ENCODE measurements at places on chromosomes 2 and 18.

- DNase-seq, result no peak
Observed at GRCh38 chr2:224753743-224754540, 37.8 kb upstream of the CCDC195 start.

GRCh38 chr2:59413751-59414570 is 1139.5 kb downstream of the BCL11A start:
- DNase-seq, result no peak

GRCh38 chr18:48820483-48821250 is 130.1 kb downstream of the SMAD7 start:
- no peak for DNase-seq

GRCh38 chr2:30886080-30886479 is 78.8 kb upstream of the CAPN13 start:
- no peak for DNase-seq

DNA sequence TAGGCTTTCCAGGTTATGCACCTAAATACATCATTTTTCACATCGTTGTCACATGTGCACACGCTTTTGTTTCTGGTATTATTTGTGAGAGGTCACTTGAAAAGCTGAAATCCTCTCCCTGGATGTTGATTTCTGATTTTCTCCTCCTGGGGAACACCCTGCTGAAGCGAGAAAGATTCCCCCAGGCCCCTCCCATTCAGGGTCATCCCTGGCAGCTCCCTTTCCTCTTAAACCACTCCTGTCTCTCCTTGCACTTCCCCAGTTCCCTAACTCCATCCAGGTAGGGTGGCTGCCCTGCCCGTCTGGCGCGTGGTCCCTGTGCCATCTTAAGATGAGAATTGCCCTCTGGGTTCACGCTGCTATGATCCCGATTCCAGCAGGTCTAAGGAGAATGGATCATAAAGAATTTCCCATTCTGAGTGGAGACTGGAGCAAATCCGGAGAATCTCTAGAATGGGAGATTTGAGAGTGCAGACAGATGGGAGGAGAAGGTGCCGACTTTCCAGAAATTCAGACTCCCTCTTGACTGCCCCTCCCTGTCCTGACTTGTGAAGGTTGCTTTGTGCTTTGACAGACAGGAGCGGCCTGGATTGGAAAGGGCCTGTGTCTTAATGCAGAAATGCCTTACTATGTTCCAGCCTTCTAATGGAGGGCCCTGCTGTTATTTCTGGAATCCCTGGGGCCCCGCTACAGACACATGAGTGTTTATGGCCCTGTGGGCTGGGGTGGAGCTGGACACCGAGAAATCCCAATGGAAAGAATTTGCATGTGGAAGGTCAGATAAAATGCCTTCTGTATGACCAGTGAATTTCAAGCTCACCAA is 1.3 kb upstream of the YWHAQ start:
- peak; percentile 60 for DNase-seq

- DNase-seq, result peak; percentile 62
Observed at GRCh38 chr2:175004980-175005732, at the start of gene CHN1. Gene CHN1 (minus strand): TSS chr2:175005381. CDS start chr2:175004912, 469 bp downstream.

GRCh38 chr18:74582642-74583041 is 15.0 kb upstream of the ZNF407 start:
- DNase-seq, result no peak

DNA sequence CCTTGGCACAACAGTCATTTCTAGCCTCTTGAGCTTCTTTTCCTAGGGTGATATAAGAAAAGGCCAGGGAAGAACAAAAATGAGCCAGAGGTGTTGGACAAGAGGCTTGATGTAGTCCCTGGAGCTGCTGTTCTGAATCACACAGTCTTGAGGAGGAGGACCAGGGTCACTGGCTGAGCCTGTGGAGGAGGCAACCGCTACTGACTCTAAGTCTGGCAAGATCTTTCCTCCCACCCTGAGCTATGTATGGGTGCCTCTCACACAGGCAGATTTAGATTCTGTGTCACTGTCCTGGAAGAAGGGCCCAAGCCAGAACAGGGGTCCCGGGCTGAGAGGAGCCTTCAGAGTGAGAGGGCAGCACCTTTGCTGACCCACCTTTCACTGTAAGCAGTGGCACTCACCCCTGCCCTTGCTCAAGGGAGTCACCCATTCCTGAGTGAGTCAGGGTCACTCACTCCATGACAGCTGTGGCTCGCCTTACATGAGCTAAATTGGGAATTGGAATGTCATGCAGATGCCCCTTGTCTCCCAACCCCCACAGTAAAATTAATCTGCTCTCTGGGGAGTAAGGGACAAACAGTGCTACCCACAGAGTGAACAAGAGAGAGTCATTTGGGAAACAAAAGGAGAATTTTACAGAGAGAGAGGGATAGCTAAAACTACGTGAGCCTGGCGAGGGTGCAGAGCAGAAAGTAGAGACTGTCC is at the start of gene TRIM54:
Gene TRIM54, plus strand, starts transcription at position 575 of the 705 bp plus-strand sequence. CDS start 303 bp downstream, outside the sequence.
- no peak for DNase-seq

- DNase-seq, result no peak
Observed at GRCh38 chr2:121776361-121776760, 20.9 kb downstream of the TSN start.

- no peak for DNase-seq
Observed at GRCh38 chr2:36450466-36451196, 95.1 kb downstream of the CRIM1 start.

GRCh38 chr18:21998486-21998885 is 170.9 kb upstream of the GATA6 start:
- DNase-seq, result no peak

GRCh38 chr2:188607501-188607900 is 315.8 kb downstream of the GULP1 start:
- peak; percentile 8 for DNase-seq

DNA sequence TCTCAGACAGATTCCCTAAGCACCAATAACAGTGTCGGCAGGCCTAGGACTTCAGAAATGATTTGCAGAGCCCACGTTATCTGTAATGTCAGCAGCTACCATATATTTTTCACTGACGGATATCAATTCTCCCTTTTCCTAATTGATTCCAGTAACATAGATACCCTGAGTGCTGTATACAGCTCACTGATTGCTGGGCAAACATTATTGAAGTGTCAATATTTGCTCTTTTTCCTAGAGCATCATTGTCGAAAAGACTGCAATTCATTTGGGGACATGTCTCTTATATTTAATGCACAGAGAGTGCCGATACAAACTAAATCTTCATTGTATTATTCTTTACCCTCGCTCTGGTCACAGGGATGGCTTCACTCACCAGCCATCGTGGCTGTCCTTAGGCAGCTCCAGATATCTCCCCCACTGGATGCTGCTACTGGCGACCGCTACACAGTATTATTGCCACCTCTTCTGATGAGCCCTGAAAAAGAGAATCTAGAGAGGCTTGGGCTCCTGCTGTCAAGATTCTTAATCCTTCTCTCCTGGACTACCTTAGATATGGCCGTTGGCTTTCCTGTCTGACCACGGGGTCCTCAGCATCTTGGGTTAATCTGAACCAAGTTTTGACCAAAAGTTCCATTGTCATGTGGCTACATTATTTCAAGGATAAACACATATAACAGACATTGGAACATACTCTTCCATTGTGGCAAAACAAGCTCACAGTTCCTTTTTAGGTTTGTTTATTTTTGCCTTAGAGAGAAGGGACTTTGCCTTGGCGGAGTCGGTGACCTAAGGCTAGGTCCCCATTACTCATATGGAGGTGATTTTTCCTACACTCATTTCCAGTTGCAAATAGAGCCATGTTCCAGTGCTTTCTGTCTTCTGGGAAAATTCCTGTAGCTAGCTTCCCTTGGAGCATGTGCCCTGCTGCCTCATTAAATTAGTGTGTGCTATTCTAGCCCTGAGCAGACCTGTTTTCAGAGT is 105.4 kb downstream of the CPO start:
- DNase-seq, result no peak

DNA sequence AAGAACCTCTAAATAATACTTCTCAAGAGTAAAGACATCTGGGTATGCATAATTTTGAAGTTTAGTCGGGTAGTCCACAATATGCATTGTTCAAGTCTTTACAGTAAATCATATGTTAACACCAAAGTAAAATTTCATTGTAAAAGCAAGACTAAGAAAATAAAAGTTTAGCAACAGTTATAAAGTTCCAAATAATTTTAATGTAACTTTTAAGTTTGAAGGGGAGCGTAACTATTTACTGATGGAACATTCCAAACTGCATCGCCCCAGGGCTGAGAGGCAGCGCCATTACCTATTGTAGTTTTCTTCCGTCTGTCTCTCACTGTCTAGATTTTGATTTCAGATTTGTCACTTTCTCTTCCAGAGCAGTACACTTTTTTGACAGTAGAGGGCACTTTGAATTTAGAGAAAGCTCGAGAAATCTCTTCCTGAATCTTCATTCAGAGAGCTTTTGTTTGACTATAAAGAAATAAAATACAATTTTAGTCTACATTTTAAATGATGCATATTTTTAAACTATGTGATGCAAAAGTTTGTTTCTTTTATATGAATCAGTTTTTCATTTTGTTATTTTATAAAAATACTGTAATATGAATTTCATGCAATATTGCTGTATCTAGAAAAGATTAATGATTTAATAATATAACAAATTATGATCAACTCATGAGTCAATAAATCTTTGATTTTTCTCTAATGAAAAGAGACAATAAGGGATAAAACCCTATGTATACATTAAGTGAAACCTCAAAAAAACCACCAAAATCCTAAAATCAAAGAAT is 389.8 kb downstream of the FIGN start:
- peak; percentile 25 for DNase-seq

DNA sequence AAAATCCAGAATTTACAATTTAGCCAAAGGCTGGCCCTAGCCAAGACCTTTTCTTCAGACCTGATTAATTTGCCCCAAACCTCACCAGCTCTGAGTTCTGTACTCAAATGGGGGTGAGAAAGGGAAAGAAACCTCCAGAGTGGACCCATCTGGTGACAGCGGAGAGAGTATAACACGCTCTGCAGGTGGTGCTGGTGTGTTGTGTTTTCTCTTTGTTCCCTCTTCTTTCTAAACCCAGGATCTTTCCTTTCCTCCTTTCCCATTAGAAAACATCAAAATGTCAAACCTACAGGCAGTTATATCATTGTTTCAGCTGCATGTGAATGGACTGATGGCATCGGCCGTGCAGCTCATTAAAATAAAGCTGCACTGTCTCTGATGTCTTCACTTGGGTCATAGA is 253.2 kb upstream of the SP5 start:
- no peak for DNase-seq

GRCh38 chr2:12043131-12043530 is 296.7 kb downstream of the LPIN1 start:
- DNase-seq, result no peak

DNA sequence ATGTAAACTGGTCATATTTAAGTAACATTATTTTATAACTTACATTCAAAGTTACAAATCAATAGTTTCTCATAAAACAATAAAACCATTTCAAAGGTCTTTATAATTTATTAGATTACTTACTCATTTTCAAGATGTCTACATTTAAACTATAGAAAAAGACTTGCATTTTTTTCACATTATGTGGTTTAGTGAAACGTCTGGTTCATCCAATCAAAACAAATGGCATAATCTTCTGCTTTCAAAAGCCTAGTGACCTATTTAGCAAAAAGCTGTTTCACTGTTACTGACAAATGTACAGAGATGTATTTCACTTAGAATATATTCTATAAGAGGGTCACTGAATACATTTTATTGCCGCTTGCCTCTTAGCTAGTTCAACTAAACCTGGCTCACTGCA is 49.3 kb upstream of the MCM6 start:
- no peak for DNase-seq

DNA sequence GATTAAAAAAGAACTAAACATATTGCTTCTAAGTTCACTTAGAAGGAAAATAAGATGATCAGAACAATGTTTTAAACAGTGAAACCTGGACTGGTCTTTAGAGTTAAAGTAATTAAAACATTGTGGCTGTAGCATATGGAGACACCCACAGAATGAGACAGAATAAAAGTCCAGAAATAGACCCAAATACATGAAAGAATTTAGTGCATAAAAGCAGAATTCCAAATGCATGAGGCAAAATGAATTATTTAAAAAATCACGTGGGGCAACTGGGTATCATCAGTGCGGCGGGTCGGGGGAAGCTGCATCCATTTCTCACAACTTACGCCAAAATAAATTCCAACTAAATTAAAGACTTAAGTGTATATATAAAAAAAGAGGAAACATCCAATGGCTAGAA is 12.1 kb downstream of the RNF149 start:
- DNase-seq, result no peak

- DNase-seq, result no peak
Observed at GRCh38 chr2:17373041-17373440, 145.2 kb downstream of the RAD51AP2 start.

DNA sequence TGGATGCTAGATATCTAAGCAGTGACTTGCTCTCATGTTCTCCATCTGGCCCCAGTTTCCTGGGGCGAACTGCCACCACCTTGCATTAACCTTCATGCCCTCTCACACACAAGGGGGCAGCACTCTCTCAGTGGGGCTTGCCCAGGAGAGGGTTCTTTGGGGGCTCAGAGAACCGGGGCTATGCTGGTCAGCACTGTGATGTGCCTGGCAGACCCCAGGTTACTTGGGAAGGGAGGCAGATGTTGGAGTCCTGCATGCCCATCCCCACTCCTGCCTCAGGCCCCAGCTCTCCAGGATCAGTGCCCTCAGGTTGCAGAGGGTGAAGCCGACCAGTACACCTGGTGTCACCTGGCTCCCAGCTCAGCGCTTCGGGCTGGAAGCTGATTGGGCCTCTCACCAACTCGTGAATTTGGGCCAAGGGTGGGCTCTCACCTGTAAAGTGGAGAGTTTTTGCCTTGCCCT is 396.2 kb upstream of the HS6ST1 start:
- DNase-seq, result no peak

DNA sequence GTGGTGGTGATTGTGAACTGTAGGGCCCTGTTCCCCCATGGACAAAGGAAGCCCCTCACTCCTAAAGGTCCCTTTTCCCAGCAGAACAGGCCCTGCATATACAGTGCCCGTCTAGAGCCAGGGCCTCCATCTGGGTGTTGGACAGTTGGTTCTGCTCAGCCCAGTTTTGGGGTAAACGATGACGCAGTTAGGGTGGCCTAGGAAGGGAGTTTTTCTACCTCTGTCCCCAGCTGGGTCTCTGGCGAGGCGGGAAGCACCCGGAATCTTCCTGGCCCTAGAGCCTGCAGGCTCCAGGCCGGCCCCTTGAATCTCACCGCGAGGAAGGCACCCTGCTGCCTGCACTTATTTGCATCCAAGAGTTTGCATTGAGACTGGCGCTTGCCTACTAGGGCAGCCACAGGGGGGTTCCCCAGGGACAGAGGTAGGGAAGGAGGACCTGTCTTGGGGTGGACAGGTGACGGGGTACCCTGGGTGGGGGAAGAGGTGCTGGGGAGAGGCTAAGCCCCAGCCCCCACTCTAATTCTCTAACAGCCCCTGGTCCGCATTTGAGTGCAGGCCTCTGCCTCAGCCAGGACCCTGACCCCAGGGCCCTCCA is 529 bp upstream of the MTA3 start:
- DNase-seq, result no peak

- no peak for DNase-seq
Observed at GRCh38 chr18:70296289-70296688, 7.4 kb downstream of the SOCS6 start.

- no peak for DNase-seq
Observed at GRCh38 chr2:225937625-225938187, 538.2 kb downstream of the NYAP2 start.

GRCh38 chr2:237315829-237316225 is 98.1 kb downstream of the COL6A3 start:
- DNase-seq, result no peak

- DNase-seq, result peak; percentile 62
Observed at GRCh38 chr2:45778720-45779171, 127.3 kb downstream of the PRKCE start.

Measured in trophoblast cell (in vitro differentiated cells and primary cell).